Neuronal stem cell (in vitro differentiated cells): ENCODE measurements at places on chromosomes 2 and 18.

DNA sequence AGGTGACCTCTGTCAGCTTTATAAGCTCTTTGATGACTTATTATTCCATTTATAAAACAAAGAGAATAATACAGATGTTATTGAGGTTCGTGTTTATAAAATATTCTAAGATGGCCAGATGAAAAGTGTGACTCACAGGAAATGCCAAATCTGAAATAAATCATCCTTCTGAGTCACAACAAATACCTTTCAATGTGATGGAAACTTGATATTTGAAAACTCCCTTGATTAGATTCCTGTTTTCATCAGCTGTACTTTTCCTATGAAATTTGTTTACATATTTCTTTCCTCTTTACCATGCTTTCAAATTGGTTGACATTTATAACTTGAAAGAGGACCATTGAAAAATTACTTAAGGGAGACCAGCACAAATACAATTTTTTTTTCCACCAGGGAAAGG is 30.6 kb upstream of the PPP1R1C start:
- no peak for DNase-seq

DNA sequence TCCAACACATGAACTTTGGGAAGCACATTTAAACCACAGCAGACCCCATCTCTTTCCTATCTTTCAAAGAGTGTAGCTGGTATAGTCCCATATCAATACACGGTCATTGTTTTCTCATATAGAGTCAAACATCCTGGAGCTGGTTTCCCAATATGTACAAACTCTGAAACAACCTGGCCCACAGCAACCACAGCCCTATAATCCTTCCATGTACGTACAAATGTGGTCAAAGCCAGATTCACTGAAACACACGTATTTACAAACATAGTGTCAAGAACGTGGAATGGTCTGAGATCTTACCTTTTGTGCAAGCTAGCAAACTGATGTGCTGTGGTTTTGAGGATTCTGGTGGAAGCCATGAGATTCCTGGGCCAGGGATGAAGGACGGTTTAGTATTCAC is 97.3 kb downstream of the HS1BP3 start:
- no peak for DNase-seq

DNA sequence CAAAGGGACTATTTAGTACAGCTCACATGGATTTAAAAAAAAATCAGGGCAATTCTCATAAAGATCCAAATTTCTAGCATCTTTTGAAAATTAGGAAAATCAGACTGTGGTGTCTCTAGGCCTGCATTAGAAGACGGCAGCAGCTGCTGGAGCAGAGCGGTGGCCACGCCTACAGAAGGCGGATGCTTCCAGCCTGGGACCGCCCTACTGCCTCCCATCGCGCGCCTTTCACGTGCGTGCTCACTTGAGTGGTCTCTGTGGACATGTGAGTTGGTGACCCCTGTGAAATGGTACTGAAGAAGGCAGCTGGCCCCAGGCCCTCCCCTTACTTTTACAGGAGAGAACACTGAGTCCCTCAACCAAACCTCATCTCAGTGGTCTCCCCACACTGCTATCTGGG is 15.2 kb upstream of the ZFP36L2 start:
- no peak for DNase-seq

- no peak for DNase-seq
These were observed 281.9 kb upstream of the FN1 start for GRCh38 chr2:215717501-215718381.

DNA sequence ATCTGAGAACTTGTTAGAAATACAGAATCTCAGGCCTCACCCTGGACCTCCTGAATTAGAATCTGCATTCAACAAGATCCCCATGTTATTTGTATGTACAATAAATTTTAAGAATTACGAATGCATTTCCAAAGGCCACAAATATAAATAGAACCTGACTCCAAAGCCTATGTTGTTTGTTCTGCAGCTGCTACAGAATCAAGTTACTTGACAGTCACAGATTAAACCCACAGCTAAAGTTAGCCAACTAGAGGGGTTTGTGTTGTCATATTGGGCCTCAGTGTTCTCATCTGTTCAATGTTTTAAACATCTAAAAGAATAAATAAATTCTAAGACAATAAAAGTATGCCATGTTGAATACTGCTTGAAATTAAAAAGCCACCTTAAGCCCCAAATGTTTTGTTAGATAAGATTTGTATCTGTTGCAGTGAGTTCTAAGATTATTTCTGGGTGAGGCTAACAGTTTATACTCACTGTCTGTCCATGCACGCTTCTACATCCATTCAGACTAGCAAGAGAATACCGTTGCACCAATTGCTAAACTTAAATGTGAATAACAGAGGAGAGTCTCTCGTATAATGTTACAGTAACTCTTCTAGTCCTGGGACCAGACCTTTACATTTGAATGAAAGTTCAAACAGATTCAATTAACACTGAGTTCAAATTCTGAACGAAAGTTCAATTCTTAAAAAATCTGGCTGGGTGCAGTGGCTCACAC is 200.4 kb downstream of the MEMO1 start:
- no peak for DNase-seq

GRCh38 chr2:61426267-61426897 is 44.5 kb downstream of the USP34 start:
- DNase-seq: peak; percentile 26

GRCh38 chr2:127355407-127356008 is 32.3 kb downstream of the MAP3K2 start:
- DNase-seq: no peak

- no peak for DNase-seq
These were observed 31.1 kb upstream of the STK39 start for GRCh38 chr2:168278424-168278888.

DNA sequence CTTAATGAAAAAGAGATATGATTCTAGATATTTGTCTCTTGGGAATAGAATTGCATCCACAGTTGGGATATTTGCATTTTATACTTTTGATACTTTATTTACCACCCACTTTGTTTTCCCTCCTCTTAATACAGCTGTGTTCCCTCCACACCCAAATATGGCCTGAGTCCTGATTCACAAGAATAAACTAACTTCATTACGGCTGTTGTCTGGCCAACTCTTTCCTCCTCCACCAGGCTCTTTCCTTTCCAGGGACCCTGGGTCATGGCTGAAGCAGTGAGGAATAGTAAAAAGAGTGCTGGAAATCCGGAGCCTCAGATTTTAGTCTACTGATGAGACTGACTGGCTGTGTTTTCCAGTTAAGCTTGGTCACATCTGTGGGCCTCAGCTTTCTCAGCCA is 48.4 kb upstream of the STAM2 start:
- no peak for DNase-seq

DNA sequence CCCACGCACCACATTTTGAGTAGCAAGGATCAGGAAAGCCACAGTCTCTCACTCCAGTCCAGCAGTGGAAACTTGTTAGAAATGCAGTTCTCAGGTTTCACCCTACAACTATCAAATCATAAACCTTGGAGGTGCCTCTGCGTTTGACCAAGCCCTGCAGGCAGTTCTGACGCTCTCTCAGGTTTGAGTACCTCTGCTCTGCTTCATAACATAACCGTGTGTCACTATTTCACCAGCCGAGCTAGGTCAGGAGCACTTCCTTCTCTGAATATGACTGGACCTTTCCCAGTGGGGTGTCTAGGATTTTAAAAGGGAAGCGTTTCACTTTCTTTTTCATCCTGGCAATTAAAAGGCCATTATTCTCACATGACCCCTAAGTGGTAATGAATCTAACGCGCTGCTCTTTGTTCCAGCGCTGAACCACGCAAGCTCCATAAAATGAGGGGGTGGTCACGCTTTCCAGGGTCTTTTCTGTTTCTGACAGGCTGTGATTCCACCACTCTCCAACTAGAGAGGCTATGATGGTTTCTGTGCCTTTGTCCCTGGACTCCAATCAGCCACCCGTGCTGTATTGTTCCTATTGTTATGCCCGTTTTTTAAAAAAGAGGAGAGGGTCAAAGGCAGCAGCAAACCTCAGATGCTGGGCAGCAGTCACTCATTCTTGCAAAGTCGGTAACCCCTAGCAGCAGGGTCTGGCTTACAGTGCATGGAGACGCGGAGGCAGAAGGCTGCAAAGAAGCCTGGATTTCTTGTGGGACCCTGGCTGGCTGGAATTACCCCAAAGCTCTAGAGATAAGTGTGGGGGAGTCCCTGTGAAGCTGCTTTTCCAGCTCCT is 75.2 kb upstream of the CTNNA2 start:
- DNase-seq: peak; percentile 49

DNA sequence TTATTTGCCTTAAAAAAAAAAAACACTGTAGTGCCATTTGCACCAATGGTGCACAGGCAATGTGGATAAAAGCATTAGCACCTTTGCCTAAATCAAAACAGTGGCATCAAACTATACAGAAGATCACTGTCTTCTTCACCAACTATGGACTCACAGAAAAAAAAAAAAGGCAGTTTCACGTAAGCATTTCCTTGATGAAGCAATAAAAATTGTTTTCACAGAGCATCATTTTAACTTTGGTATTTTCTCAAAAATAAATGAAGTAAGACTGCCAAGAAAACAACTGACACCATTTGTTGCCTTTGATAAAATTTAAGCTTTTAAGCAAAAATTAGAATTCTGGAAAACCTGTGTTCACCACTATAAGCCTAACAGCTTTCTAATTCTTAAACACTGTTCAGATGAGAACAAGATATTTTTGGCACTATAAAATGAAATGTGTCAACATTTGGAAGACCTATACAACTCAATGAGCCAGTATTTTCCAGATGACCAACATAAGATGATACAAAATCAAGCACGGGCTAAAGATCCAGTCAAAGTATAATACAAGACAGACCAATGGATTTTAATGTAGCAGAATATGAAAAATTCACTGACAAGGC is 21.1 kb downstream of the METTL8 start:
- no peak for DNase-seq

- peak; percentile 31 for DNase-seq
These were observed 758 bp downstream of the RIF1 start for GRCh38 chr2:151410485-151410834.

DNA sequence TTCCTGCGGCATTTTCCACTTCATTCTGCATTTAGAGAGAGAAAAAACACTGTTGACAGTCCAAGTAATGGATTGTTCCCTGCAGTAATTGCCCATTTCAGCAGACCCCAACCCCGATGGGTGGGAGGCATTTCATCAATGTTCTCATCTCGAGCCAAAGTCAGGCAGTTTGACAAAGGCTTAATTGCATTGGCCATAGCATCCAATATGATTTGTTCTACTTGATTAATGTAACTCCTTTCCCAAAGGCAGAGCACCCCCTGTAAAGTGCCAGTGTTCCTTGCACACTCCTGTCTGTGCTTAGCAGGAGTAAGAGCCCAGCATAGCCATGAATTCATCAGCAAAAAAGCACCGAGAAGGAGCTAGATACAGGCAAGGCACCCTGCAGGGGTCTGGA is 174.4 kb downstream of the SEPTIN10 start:
- DNase-seq: no peak

- DNase-seq: no peak
These were observed 94.2 kb upstream of the EPAS1 start for GRCh38 chr2:46202987-46203386.

- no peak for DNase-seq
These were observed 1.3 kb downstream of the RTP5 start for GRCh38 chr2:241870611-241871537.

DNA sequence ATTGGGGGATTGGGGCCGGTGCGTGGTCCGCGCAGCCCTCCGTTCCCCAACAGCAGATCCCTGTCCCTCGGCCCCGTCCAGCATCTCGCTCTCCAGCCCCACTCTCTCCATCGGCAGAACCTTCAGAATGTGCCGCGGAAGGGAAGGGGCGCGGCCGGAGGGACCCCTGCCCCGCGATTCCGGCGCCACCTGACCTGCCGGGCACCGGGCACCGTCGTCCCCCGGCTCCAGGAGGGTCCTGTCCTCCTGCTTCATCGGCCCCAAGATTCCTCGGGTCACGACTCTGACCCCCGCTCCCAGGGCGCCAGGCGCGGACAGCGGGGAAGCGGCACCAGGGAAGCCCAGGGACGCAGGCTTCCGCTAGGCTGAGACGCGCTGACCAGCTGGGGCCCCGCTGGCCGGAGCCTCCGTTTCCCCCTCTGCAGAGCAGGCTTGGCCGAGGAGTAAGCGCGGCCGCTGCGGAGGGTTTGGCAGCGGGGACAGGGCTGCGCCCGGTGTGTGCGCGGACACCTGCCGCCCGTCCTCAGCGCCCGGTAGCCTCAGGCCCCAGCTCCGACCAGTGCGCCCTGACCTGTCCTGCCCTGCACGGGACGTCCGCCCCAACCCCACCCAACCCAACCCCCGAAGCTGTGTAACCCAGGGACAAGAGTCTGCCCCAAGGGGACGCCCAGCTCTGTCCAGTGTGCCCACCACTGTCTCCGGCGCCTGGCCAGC is 16.8 kb upstream of the BOK start:
- no peak for DNase-seq

- no peak for DNase-seq
These were observed 30.1 kb downstream of the IGFBP5 start for GRCh38 chr2:216665242-216665641.

DNA sequence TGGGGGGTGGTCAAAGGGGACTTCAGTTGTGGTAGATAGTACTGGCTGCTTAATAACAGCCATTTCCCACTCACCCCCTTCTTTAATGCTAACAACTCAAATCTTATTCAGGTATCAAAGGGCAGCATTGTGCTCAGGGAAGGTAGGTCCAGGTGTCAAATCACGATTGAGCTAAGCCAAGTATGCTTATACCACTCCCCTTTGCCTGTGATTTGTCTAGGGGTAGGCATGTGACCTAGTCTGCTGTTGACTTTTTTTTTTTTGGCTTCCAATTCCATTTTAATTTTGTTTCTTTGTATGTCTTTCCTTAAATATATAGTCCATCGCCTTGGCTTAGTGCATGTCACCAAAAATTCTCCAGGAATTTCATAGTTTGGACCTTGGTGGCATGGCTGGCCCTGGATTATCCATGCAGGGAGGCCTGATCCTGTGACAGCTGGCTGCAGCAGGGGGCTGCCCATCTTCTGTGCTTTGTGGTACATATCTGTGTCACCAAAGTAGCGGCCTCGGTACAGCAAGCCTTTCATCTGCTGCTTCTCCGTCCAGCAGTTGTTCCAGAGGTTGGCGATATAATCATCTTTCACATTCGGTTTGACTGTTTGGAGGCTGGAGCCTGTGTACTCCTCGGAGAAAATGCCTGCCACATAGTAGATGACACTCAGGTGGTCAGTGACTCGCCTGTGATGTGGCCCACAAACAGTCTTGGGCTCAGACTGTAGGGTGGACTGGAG is 68.1 kb upstream of the SPRED2 start:
- DNase-seq: no peak

DNA sequence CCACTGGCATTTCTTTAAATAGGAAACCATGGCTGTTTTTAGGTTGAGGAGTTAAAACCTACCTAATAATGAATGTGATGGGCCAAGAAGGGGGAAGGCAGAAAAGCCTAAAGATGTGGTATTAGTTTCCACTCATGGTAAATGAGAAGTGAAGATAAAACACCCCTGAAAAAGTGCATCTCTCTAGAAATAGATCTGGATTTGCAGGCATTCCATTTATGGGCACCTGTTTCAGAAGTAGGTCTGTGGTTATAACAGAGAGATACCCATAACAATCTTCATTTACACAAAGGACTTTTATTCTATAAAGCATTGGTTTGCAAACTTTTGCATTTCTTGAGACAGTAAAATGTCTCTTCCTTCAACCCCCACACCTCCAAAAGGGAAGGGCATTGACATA is 62.1 kb downstream of the PRKCE start:
- no peak for DNase-seq

GRCh38 chr18:12657684-12658425 is at the start of gene SPIRE1:
SPIRE1 (minus strand) TSS chr18:12658107; CDS start chr18:12657866, 241 bp downstream.
- peak; percentile 71 for DNase-seq
